Hematopoietic multipotent progenitor cell treated with erythropoietin and hydrocortisone succinate and interleukin-3 and kit ligand, for 8 days (in vitro differentiated cells): ENCODE measurements at places on chromosomes 7 and 10.

GRCh38 chr7:22267930-22268615 lies 88.9 kb downstream of the RAPGEF5 start:
- no peak for DNase-seq

- DNase-seq: no peak
Observed at GRCh38 chr10:71260622-71261325, 48.4 kb downstream of the UNC5B start.

DNA sequence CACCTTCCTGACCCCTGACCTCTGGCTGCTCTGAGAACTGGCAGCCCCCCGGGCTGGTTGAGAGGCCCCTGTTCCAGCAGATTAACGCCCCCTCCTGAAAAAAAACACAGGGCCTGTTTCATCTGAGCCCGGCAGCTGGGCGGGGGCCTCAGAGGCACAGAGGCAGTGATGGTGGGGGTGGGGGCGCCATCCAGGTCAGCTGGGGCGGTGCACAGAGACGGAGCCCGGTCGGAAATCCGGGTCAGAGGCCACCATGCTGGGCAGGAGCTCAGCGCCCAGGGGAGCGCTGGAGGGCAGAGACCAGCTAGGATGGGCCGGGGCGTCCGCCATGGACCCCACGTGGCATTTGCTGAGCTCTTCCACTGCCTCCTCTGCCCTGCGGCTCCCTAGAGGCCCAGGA lies 68.0 kb downstream of the UNCX start:
- no peak for DNase-seq

GRCh38 chr10:118357841-118358240 lies 15.7 kb upstream of the FAM204A start:
- no peak for DNase-seq

GRCh38 chr7:156898938-156899337 lies 6.0 kb upstream of the LMBR1 start:
- no peak for DNase-seq

DNA sequence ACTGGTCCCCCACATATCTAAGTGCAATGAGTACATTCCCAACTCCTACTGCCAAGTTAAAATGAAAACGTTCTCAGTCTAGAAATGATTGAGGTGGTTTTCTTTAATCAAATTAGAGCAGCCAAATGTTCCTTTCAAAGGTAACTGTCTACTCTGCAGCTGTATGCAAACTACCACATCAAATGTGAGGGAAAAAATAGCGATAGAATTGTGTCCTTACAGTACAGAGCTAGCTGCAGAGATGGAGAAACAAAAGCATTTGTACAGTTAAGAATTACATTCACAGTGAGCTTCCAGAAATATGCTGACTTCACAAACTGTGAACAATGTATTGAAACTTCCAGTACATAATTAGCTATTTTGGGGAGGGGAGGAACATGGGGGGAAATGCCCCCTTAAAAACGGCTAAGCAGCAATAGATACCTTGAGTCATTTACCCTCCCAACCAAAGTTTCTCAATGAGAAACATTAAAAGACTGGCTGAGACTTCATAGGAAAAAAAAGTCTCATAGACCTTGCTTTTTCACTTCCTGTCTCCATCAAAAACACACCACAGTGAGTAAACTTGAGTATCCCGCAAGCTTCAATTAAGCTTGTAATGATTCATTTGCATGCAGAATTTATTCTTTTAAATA lies 22.9 kb downstream of the CDK6 start:
- DNase-seq: no peak

DNA sequence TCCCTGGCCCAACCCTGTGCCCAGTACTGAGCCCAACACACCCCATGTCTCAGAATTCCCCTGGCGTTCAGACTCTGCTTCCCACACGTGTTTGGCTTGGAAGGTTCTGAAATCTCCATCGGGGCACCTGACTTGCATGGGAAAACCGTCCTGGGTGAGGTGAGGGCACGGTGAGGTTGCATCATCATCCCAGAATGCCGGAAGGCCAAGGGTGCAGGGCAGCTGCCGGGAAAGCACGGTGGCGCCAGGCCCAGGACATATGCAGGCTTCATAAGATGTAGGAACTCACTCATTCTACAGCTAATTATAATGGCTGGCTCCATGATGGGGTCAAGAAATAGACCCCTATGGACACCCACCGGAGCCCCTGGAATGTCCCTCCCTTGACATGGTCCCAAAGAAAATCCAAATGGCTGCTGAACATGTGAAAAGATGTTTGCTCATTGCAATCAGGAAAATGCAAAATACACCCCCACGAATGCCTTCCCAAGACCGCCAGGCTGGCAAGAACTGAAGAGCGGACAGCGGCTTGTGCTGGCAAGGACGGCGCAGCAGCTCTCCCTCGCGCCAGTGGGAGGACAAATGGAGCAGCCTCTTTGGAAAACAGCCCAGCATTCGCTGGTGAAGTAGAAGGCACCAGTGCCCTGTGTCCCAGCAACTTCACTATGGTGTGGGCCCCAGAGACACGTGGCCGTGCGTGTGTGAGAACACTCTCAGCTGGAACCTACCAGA lies 2.3 kb downstream of the KNDC1 start:
- DNase-seq: no peak

DNA sequence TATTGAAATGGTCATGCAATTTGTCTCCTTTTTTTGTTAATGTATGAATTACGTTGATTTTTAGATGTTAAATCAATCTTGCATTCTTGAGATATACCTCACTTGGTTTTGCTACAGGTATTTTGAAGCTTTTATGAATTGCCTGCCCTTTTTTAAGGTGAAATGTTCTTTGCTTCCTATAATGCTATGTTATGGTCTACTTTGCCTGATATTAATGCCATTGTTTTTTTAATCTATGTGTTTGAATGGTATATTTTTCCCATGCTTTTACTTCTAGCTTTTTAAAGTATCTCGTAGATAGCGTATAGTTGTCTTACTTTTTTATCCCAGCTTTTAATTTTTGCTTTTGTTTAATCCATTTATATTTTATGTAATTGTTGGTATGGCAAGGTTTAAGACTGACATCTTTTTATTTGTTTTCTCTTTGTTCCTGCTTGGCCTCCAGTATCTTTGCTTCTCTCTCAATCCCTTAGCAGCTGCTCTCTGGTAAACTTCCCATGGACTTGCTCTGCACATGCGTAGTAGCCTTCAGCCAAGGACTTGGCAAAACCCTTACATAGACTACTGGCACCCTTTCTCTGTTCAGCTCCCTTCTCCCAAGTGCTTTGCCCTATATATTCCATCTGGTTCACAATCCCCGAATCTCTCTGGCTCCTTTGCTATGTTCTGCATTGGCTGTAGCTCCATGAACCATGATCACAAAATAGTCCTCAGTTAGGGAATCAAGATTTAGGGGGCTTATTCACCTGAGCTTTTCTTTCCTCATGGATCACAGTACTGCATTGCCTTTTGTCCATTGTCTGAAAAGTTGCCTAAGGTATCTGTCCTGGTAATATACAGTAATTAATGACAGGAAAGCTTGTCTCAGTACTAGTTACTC lies 8.4 kb downstream of the TRIM24 start:
- DNase-seq: no peak

DNA sequence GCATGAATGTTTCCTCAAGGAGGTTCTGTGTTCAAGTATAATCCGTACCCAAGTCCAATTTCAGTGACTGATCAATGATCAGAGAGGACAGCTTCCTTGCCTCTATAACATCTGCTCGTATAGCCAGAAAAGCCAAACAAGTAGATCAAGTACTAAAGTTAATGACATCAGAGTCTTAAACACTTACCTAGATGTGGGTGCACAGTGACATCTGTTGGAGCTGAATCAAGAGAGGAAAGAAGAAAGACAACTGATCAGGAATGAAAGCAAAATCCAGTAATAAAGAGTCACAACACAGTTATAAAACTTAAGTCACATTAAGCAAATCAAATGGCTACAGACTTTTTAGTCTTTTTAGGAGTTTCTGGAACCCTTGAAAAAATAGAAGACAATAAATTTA lies 236.5 kb downstream of the RELN start:
- DNase-seq: no peak

DNA sequence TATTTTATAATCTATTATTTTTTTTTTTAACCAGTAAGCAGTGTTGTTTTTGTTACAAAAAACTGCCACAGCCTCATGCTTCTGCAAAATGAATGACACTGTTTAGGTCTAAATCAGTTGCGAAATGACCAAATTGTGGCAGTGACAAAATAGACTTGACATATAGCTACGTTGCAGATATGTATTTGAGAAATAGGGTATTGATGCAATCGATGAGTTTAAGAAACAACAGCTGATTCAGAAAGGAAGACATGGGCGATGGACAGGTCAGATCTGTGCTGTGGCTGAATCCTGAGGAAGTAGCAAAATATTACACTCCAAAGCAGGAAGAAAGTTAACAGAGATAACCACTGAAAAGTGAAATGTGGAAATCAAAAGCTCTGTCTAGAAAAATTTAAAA lies 89.0 kb upstream of the STEAP4 start:
- DNase-seq: peak; percentile 21

- no peak for DNase-seq
Observed at GRCh38 chr10:89670926-89671325, 25.9 kb upstream of the PANK1 start.

GRCh38 chr7:5377279-5377678 lies 46.4 kb downstream of the TNRC18 start:
- DNase-seq: no peak

- no peak for DNase-seq
Observed at GRCh38 chr10:100749309-100750217, 4.2 kb downstream of the PAX2 start.

- no peak for DNase-seq
Observed at GRCh38 chr7:37670436-37670835, 13.1 kb upstream of the GPR141 start.

- no peak for DNase-seq
Observed at GRCh38 chr7:8998762-8999161, 565.4 kb downstream of the NXPH1 start.

GRCh38 chr10:60943316-60944057 lies 498 bp downstream of the RHOBTB1 start:
- DNase-seq: peak; percentile 37

- DNase-seq: no peak
Observed at GRCh38 chr10:61316676-61317265, 136.4 kb downstream of the TMEM26 start.

GRCh38 chr7:92268921-92269320 lies 23.1 kb downstream of the ANKIB1 start:
- DNase-seq: no peak

- DNase-seq: peak; percentile 64
Observed at GRCh38 chr10:72274730-72275350, 1.1 kb downstream of the DDIT4 start.

- no peak for DNase-seq
Observed at GRCh38 chr10:122446668-122447423, 7.6 kb upstream of the ARMS2 start.

- no peak for DNase-seq
Observed at GRCh38 chr7:1733206-1733907, 63.3 kb downstream of the ELFN1 start.

DNA sequence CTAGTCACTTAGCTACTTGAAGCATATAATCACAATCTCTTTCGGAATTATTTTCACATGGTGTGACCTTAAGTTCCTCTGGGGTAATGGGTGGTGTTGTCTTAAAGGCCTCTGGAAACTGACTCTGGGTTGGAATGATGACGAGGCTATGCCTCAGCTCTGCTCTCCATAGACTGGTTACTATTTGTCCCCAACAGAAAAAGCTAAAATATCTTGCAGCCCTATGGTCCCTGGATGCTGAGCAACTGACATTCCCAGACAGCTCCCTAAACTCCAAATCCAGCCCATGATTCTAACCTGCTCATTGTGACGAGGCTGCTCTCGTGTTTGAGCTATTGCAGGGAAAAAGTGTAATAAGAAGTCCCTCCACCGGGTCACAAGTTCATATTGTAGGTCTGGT lies 51.6 kb downstream of the HBP1 start:
- no peak for DNase-seq

DNA sequence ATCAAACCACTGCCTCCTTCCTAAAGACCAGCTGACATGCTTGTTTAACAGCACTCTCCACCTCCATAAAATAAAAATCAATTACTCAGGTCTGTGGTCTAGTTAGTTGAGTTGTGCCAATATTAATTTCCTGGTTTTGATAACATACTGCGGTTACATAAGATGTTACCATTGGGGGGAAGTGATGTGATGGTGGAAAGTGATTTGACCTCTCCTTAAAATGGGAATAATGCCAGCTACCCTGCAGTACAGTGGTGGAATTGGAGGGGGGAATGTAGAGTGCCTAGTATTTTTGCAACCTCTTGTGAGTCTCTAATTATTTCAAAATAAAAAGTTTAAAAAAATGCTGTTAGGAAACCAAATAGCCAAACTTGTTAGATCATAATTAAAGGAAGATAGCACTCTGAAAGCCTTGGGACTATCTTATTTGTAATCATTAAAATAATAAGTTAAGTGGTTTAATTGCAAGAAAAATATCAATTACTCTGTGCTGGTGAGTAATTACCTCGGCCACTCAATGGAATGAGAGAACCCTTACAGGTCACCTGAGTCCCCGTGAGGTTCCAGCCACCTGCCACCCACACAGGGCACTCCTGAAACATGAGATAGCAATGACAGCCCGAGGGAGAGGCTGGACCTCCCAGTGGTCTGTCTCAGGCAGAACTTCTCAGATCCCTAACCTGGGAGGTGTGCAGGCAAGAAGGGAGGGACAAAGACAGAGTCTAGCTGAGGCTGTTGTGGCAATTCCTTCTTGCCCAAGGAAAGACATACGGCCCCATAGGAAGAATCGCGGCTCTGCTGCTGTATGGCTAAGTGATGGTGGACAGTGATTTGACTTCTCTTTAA lies 94.1 kb downstream of the SH3PXD2A start:
- peak; percentile 47 for DNase-seq

- no peak for DNase-seq
Observed at GRCh38 chr7:141928845-141929195, 12.6 kb downstream of the OR9A4 start.

GRCh38 chr7:118627467-118627866 lies 403.0 kb downstream of the ANKRD7 start:
- no peak for DNase-seq

GRCh38 chr10:29658984-29659965 lies 24.5 kb upstream of the SVIL start:
- DNase-seq: peak; percentile 8

DNA sequence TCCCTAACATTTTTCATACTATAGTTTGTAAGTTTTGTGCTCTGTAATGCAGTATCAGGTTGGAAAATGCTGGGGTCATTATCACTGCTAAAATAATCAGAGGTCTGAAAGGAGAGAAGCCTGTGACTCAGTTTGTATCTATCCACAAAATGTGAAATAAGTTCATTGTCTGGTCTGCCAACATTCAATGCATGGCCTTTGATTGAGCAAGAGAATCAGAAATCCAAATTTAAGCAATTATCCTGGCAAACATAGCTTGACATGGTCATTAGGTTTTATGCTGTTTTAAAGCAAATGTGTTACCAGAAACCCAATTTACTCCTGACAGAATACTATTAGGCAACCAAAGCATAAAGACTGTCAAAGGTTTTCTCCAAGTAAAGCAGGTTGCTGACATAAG lies 709.7 kb upstream of the SEMA3D start:
- DNase-seq: no peak
